ENCODE measurements at places on chromosomes 3 and 15. TPM values are rescaled to one million over a fixed set of nuclear protein-coding genes. Genes with fewer than 3 reads are reported as not detected.

Gene TATDN2
- 15.3 TPM for polyA plus RNA-seq

Gene MORC1
- not detected for polyA plus RNA-seq

GRCh38 chr15:60009980-60010732 lies 6.0 kb downstream of the FOXB1 start:
- DNase-seq, result no peak

DNA sequence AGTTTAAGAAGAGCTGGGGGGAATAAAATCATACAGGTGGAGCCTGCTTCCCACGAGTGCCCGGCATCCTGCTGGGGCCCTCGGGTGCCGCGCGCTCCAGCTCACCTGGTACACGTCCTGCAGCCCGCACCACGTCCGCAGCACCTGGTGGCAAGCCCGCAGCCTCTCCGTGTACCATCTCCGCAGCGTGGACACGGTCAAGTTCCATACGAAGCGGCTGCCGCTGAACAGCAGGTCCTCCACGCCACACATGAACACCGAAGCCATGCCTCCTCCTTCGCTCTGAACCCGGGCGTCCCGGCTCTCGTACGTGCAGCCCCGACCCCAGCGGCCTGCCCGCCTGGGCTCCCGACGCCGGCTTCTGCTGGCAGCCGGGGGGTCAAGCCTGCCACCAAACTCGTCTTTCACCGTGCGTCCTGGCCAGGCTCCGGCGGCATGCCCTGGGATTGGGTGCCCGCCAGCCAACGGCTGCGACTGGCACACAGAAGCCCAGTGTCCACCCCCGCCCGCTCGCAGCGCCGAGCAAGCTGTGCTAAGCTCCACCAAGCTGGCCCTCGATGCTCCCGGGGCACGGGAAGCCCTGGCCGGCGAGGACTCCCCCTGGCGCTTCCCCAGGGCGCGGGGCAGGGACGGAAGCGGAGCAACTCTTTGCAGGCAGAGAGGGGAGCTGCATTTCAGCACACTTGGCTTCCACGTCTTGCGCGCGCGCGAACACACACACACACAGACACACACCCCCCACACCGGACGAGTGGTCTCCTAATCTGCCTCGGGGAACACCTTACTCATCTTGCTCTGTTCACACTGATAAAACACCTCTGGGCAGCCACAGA lies at the start of gene FRMD4B:
TSS of gene FRMD4B (minus strand) at position 366 of the 833 bp plus-strand sequence. CDS start at position 267, 99 bp downstream.
- no peak for DNase-seq

DNA sequence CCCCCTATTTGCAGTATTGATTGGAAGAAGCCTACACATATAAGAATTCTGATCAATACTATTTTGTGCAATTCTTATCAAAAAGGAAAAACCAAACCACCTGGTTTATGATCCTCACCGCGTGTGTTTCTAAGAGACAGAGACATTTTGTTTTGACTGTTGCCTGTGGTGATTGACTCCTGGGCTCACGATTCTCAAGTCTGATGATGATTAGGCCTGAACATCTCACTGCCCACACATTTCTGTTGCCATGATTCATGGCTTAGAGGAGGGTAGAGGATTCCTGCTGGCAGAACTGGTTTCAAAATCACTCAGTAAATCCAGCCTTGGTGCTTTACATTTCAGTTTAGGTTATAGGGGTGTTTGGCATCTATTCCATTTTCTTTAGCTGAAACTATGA lies 88.3 kb upstream of the UBE3A start:
- DNase-seq, result no peak

Gene RASL12
- 0.16 TPM for polyA plus RNA-seq

Gene GOLGA8Q
- 0.50 TPM for polyA plus RNA-seq

DNA sequence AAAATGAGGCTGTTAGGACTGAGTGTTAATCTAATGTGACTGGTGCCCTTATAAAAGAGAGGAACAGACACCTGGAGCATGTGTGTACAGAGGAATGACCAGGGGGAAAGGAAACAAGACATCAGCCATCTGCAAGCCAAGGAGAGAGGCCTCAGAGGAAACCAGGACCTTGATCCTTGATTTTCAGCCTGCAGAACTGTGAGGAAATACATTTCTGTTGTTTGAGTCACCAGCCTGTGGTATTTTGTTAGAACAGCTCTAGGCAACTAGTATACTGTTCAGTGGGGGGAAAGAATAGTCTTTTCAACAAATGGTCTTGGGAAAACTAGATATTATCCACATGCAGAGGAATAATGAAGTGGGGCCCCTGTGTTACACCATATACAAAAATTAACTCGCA lies 80.6 kb downstream of the CCR1 start:
- peak; percentile 78 for DNase-seq

Gene IQCF5
- polyA plus RNA-seq, result not detected

GRCh38 chr3:127699416-127700300 lies 26.9 kb downstream of the ABTB1 start:
- DNase-seq, result no peak
